Motor neuron (in vitro differentiated cells): ENCODE measurements at places on chromosomes 6 and 20.

DNA sequence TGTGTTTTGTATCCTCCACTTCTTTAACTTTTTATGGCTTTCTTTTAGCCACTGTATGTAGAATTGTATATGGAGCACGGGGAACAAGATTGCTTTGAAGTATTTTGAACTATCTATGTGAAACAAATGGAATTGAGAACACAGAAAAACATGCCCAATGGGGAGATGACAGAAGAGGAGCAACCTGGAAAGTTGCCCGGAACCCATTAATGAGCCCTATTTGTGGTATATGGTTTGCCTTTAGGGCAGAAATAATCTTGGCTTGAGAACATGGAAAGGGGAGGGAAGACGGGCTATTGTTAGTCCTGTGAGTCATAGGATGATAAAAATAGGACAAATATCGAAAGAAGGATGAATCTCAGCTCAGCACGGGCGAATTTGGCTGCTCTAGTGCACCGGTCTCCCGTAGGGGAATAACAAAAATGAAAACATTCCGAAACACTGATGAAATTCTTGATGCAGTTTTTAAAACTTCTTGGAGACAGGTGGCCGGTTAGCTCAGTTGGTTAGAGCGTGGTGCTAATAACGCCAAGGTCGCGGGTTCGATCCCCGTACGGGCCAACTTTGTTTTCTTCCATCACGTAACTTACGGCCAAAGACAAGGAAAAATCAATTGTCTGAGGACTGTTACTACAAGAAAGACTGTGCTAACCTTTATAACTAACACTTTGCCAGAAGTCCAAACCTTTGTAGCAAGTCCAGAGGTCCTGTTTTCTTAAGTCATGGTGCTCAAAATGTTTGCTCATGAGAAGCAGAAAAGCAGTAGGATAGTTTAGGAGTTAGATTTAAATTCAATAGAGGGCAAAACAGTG lies 15.7 kb downstream of the HMGN4 start:
- peak; percentile 43 for ATAC-seq

- ATAC-seq: no peak
Measured at GRCh38 chr20:63405102-63405730, 44.1 kb upstream of the CHRNA4 start.

GRCh38 chr20:21326700-21327099 lies 23.6 kb downstream of the XRN2 start:
- no peak for ATAC-seq

DNA sequence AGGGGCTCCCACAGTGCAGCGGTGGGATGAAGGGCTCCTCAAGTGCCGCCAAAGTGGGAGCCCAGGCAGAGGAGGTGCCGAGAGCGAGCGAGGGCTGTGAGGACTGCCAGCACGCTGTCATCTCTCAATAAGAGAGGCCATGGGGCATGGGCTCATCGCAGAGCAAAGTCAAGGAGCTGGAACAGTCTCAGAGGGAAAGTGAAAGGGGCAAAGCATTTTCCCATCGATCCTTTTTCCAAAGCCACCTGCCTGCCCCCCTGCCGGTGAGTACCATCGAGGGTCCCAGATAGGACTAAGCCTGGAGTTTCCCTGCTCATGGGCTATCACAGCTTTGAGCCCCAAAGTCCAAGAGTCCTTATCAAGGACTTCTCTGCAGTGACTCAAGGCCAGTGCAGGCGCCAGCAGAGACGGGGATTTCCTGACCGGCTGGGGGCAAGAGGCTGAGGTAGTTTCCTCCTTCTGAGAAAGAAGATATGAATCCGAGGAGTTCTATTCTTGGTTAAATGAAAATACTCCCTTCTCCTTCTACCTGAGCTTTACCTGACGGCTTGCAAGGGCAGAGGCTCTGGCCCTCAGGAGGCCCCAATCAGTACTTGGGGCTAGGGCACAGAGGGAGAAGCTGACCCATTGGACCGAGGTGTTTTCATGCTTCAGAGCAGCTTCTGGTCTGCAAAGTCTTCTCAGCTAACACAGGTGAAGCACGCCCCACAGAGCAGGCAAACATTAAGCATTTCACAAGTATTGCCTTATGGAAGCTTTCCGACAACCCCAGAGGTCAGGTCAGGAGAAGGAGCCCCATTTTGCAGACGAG lies 22.6 kb downstream of the ETV7 start:
- ATAC-seq: no peak

DNA sequence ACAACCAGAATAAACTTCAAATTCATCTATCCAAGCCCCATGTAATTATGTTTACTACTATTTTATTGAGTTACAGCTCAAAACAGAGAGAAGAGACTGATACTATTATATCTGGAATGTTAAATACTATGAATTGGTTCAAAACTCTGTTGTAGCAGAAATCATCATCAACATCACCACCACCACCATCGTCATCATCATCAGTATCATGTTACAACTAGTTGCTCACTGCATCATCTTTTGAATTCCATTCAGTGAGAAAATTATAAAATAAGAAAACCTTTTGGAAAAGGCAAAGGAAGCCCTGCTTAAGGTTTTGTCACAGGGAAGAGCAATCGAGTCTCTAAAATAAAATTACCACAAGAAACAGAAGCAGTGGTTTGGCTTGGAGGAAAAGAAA lies 36.2 kb upstream of the THEMIS start:
- no peak for ATAC-seq

DNA sequence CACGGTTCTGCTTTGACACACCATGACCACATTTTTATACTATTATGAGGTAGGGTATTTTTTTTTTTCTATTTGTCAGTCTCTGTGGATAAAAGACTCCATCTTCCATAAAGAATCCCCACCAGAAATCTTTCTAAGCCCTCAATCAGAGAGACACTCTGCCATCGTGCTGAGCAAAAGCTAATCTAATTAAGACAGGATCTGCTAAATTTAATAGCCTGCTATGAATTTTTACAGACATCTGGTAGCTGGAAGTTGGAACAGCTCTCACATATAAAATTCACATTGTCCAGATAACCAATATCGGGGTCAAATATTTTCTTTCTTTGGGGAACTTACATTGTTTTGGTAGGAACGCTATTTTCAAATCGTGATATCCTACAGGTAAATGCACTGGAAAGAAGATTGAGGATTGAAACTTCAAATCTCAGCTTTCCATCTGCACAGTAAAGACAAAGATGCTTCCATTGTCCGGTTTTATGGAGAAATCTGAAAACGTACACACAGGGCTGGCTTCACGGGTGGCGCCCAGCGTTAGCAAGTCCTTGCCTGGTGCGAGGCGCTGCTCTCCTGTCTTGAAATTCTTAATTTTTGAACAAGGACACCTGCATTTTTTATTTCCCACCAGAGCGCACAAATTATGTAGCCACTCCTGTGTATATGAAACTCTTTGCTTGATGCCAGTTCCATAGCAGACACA lies 573.8 kb upstream of the NOX3 start:
- ATAC-seq: no peak

DNA sequence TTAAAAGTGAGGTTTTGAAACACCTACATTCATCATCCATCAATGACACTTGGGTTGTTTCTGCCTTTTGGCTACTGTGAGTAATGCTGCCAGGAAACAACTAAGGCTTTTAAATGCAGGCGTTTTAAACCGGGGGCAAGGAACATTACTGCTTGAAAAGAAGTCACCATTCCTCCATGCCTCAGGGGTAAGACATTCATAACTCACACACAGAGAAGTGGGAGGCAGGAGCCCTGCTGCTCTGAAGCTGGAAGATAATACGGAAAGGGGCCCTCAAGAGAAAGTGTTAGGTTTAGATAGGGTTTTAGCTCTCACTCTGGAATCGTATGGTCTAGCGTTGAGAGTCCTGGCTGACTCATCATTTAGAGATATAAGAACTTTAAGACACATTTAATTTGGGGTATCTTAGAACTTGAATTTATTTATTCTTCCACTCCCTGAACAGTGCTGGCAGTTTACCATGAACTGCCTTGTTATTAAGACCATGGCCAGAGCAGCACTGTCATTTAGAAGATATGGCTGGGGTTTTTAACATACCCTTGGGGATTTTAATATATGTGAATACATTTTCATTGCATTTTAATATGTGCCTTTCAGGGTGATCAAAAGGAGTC lies 1.8 kb downstream of the TUBB1 start:
- peak; percentile 43 for ATAC-seq

DNA sequence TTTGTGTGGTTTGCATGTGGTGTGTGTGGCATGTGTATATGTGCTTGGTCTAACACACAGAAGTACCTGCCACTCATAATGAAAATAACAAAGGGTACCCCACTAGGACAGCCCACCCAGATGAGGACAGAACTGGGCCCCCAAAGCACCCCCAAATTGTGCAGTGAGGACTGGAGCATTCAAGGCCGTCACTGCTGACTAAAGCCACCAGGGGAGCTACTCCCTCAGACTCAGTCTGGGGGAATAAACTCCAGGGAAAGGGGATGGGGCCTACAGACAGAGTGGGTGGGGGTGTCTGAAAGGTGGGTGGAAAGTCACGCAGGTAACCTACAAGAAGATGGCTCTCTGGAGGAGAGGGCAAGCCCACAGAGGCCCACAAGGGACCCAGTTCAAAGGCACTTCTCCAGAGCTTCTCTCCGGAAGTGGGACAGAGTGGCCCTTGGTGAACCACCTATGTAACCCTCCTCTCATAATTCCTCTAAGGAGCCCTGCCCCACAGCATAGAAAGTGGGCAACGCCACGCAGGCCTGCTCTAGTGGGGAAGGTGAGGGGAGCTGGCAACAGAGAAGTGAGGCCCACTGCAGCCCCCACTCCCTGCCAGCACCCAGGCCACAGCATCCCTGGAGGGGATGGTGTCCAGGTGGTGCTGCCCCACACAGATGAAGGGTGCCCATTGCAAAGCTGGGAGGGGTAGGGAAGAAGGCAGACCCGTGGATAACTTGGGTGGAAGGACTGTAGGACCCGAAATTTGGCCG lies 122.8 kb upstream of the MAFB start:
- no peak for ATAC-seq

DNA sequence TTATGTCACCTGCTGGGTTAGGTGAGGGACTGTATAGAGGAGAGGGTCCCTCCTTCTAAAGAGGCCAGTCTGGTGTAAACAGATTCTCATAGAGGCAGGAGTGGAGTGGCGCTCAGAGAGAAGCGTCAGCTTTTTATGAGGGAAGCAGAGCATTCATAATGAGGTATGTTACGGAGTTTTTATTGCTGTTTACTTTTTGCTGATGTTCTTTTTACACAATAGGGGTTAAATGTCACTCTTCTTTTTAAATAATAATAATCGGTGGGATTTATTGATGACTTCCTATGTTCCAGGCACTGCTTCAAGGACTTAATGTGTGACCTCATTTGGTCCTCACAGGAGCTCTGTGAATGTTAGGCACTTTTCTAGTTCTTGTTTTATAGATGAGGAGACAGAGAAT lies 79.9 kb downstream of the L3MBTL3 start:
- no peak for ATAC-seq

DNA sequence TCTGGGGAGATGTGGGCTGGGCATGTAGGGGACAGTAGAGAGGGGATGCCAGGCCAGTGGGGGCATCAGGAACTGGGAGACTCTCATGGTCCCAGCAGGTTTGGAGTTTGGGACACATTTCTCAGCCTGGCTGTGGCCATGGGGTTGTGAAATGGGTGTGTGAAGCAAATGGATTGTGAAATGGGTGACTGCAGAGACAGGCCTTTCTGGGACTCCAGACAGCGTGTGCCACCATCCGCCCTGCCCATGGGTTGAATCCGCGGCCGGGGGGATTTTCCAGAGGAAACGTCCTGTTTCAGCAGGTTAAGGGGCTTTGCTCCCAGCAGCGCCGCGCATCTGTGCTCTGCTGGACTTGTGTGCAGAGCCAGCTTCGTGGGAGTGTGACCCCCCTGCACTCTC lies 3.7 kb upstream of the PMEPA1 start:
- no peak for ATAC-seq

DNA sequence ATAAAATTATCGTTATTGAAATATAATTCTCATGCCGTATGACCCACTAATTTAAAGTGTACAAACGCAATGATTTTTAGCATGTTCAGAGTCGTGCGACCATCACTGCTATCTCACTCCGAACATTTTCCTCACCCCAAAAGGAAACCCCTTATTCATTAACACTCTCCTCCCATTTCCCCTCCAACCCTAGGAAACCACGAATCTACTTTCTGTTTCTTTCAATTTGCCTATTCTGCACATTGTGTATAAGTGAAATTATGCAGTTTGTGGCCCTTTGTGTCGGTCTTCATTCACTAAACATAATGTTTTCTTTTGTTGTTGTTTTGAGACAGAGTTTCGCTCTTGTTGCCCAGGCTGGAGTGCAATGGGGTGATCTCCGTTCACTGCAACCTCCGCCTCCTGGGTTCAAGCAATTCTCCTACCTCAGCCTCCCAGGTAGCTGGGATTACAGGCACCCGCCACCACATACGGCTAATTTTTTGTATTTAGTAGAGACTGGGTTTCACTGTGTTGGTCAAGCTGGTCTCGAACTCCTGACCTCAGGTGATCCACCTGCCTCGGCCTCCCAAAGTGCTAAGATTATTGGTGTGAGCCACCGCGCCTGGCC lies 99.7 kb upstream of the ZNF217 start:
- no peak for ATAC-seq

DNA sequence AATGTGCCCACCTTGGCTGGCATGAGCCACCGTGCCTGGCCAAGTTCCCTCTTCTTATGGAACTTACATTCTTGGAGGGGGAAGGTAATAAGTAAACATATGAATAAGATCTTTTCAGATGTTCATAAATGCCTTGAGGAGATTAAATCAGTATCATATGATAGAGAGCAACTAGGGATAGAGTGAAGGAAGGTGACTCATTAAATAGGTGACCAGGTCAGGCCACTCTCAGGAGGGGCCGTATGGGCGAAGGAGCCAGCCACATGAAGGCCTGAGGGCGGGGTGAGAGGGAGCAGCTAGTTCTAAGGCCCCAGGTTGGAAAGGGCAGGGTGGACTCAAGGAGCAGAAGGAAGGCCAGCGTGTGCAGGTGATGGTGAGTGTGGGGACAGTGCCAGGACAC lies 91.1 kb downstream of the UST start:
- no peak for ATAC-seq

DNA sequence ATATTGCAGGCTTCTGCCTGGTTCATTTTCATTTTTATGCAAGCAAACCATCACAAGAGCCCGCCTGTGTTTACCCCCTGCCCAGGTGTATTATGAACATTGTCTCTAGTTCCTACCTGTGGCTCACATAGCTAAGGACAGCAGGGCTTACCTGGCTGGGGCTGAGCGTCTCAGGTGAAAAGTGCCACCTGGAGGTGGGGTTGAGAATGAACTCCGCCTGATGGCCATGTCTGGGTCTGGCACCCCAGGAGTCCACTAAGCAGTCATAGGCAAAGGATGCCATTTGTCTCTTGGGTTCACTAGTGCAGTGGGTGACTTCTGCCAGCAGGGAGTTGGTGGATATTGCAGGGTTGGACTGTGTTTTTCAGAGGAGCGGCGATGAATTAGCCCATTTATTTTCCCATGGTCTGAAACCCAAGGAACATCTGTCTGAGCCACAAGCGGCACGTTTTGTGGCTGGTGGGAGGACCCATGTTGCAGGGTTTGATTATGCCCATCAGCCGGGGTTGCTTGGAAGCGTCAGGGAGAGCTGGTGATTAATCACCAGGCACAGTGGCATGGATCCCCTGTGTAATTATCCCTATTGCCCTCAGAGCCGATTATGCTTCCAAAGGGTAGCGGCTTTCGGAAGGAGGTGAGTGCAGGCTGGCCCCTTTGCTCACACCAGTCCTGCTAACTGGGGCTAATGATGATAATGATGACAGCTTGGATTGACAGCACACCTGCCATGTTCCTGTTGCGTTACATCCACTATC lies 92.1 kb downstream of the CDH26 start:
- peak; percentile 36 for ATAC-seq
